Cortex of kidney (tissue), 1 donor: ENCODE measurements at places on chromosomes 5 and 9.

DNA sequence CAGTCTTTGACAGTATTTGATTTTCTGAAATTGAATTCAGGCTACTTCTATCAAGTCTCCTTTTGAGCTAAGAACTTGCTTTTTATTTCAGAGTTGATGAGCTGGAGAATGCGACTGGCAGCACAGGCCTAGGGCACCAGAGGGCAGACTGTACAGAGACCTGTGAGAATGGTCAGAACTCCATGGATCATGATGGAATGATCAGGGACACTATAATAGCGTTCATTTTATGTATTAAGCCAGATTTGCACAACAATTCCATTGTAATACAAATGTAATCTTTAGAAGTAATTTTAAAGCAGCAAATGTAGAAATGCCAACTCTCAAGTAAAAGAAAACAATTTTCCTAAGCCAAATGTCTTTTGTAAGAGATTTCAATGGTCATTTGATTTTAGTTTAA, 902.4 kb downstream of the NR2F1-AS1 start:
- no peak for DNase-seq

- no peak for DNase-seq
Observed at GRCh38 chr5:36739751-36740221, 133.4 kb downstream of the SLC1A3 start.

- no peak for DNase-seq
Observed at GRCh38 chr9:89802781-89803355, 198.1 kb downstream of the GADD45G start.

DNA sequence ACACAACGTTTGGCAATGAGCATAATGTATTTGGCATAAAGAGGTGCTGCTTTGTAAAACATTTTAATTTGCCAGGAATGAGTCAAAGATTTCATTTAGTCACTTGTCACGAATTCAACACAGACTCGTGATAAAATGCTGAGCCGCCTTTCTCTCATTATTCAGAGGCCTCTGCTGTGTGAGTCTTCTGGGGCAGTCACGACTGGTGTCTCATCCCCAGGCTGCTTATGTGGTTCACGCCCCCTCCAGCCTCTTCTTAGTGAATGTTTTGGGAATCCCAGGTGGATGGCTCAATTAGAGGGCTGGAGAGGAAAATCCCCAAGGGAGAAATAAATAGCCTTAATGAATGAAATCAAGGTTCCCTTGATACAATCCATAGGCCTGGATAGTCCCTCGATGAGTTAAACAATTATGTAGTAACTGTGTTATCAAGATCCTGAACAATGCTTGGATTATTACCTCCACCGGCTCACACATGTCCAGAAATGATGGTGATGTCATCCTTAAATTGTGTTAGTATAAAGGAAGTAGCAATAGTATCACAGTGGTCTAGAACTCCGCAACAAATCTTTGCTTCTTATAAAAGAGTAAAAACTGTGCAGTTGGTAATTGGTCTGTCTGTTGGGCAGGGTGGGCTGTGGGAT, 192.1 kb upstream of the ADAMTS16 start:
- no peak for DNase-seq

GRCh38 chr5:174119468-174119881, 74.0 kb downstream of the NSG2 start:
- DNase-seq, result no peak

- no peak for DNase-seq
Observed at GRCh38 chr5:153491856-153492255, 1.4 kb downstream of the GRIA1 start.

GRCh38 chr5:120229036-120229435, 235.1 kb upstream of the PRR16 start:
- no peak for DNase-seq

DNA sequence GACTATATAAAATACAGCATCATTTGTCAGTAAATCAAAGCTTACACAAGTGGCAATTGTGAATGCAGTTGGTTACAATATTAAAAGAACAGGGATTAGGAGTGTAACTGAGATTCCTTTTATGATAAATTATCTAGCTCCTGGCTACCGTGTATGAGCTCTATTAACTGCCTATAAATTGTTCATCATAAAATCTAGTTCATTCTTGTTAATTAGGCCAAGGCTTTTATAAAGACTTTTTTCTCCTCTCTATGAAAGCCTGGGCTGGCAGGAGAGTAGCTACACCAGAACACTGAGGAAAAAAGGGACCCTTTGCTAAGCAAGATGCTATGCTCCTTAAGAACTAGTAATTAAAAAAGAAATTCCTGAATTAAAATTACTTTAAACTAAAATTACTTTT, 132.4 kb upstream of the MEF2C start:
- DNase-seq, result no peak

GRCh38 chr5:79954620-79955019, 36.4 kb downstream of the MTX3 start:
- no peak for DNase-seq

- no peak for DNase-seq
Observed at GRCh38 chr5:32207355-32207634, 33.2 kb upstream of the GOLPH3 start.

- no peak for DNase-seq
Observed at GRCh38 chr5:143931986-143932385, 120.0 kb downstream of the HMHB1 start.

DNA sequence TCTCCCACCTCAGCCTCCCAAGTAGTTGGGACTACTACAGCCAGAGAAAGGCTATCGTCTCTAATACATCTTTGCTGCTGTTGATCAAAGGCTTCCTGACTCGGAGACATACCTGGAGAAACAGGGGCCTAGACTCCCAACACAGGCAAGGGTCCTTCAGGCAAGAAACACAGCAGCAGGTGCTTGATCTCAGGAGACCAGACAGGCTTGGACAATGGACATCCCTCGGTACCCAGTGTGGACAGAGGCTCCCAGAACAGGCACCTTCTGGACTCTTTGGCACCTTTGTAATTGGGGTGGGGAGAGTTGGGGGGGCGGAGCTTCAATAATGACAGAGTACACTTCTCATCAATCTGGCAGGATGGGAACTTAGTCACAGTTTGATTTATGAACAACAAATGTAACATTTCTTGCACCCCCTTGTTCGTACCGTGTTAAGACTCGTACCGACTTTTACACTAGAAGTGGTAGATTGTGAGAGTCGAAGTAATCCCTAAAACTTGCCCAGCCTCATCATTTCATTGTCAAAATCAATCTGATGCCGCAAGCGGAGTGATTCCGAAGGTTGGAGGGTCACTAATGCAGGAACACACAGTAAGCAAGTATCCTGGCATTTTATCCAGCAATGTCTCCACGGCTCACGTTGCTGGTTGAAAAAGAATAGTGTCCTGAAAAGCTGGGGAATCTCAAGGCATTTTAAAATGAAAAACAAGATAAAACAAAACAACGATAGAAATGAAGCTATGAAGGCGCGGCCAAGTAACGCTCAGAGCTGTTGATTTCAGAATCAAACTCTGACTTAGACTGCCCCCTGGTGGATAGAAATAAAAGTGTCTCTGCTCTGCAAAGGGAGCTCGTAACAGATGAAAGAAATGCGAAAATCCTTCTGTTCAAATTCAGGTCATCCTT, 46.4 kb upstream of the STK32A start:
- DNase-seq, result no peak

- no peak for DNase-seq
Observed at GRCh38 chr5:16913187-16914107, 22.6 kb downstream of the MYO10 start.

GRCh38 chr9:114694146-114694545, 12.2 kb upstream of the TEX48 start:
- no peak for DNase-seq

DNA sequence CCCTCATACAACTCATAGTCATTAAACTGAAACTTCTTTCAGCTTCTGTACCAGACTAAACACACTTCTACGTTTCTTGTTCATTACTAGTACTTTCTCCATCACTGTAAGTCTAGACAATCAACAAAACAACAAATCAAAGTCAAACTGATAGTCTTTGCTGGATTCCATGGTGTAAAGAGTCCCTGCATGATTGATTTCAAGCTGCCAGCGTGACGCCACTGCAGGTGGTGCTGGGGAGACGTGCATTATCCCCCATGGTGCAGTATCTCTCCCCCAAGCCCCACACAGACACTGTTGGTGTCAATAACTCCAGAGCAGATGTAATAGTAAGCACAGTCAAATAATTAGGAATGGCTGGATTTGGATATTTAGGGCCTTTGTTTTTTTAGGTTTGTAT, 10.7 kb upstream of the SLC2A8 start:
- DNase-seq, result no peak

DNA sequence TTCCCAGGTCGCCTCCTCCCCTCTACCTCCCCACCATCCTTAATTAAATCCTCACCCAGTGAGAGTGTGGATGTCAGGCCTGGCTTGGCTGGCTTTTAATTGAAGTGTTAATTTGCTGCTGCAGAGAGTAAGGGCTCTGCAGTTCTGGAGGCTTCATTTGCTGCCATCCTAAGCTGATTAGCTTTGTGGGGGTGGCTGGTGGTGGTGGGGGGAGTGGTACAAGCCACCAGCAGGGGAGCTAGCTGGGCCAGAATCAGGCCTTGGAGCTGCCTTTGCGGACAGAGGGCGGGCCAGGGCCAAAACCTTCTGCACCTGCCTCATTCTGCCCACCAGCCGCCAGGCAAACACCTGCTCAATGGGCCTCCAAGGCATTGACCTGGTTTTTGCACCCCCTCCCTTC, 26.8 kb upstream of the TIFAB start:
- no peak for DNase-seq

- DNase-seq, result no peak
Observed at GRCh38 chr9:131346559-131346958, 47.3 kb upstream of the PRRC2B start.

- no peak for DNase-seq
Observed at GRCh38 chr9:113857875-113858274, 18.2 kb upstream of the ZNF618 start.

DNA sequence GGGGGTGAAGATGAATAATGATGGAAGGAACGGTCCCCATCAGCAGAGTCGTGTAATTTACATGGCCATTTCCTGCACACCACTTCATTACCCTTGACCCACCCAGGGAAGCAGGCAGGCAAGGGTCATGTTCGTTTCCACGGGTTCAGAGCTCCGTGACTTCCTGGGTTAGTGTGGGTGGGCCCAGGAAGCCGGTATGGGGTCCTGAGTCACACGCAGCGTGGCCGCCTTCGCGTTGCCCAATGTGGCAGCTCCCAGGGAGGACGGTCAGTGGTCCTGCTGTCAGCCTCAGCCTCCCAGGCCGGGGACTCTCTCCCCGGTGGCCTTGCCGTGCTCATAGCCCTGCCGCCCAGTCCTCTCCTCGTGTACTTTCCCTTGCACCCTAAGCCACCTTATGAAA, 5.1 kb upstream of the TERT start:
- no peak for DNase-seq

- DNase-seq, result no peak
Observed at GRCh38 chr9:97559111-97559514, 57.6 kb downstream of the TMOD1 start.

GRCh38 chr5:56048124-56048523, 53.4 kb upstream of the IL6ST start:
- no peak for DNase-seq

DNA sequence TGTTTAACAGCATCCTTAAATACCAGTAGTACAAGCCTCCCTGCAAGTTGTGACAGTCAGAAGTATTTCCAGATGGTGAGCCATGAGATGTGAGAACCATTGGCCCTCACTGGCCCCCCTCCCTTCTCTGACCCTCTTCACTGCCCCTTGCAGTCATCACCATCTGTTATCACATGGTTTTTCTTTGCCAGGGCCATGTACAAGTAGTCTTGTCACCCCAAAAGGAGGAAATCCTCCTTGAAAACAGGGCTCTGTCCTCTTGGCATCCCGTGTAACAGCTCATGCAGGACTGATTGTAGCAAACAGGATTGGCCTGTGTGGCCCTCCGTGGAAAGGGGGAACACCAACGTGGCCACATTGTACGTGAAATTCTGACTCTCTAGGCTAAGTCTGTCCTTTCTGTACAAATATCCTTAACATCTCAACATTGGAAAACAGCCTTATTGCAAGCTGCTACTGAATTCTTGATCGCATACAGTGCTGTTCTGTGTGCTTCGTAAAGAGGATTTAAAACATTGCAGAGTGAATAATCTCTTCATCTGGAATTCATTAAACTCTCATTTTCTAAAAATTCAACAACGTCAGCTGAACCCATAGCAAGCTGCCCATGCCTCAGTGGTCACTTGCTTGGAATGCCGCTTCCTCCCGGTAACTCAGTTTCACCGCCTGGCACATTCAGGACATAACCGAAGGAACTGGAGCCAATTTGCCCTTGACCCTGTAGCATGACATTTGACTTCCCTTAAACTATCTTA, 171.7 kb downstream of the ATPSCKMT start:
- no peak for DNase-seq
